ENCODE measurements at places on chromosomes 12 and 14.

DNA sequence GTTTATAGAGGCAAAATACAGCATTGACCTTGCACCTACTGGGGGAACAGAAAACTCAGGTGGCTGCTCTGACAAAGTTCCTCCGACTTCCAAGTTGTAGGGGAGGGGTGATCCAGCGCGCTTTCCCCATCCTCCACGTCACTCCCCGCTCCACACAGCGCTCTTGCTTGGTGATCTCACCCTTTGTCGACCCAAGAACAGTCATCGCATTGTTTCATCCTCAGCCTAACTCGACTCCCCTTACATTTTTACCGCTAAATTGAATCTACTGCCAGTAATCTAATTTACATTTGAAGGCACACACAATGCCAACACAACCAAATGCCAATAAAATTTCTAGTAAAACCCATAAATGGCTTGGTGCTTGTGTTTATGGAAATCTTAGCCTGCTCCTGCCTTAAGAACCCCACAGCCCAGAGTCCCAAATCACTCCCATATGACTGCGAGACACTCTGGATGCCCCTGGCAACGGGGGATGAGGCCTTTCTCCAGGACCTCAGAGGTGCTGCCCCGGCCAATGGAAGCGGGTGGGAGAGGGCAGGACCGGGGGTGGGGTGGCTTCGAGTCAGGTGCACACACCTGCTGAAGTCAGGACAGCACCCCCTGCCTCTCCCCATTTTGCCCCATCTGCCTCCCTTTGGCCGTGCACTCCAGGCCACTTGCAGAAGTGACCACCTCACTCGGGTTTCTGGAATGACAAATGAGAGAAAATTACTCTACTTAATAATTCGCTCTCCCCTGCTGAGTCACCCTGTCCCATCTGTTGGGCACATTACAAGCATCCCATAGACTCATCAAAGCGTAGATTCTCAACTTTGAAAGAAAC, 98.2 kb upstream of the GSC start:
- no peak for DNase-seq

- no peak for DNase-seq
Measured at GRCh38 chr14:49512571-49512970, 73.6 kb downstream of the RPS29 start.

GRCh38 chr12:6631549-6631961, 4.2 kb downstream of the LPAR5 start:
- no peak for DNase-seq

- DNase-seq: peak; percentile 65
Measured at GRCh38 chr14:50039734-50040400, 76.5 kb downstream of the VCPKMT start.

- peak; percentile 15 for DNase-seq
Measured at GRCh38 chr14:57182760-57183503, 85.8 kb downstream of the EXOC5 start.

DNA sequence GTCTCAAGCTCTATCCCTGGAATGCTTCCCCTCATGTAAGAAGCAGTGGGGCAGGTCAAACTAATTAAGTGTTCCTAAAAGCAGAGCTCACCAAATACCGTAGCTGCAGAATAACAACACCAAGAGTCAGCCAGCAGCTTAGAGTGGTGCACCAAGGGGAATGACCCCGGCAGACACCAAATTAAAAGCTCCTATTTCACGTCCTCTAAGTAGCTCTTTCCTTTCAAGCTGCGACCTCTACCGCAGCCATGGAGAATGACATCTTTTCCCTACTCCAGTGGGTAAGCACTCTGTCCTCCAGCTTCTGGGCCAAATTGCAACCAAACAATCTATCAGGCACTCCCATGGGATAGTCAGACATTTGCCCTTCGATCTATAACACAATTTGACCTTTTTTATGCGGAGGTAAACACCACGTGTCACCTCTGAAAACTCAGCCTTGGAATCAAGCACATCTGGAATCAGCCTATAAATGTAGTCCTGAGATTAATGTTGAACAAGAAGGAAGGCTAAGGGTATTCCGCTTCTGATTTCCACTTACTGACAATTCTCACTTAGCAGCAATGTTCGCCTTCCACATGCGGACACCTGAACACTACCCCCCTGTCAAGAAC, 67.6 kb upstream of the CDKN3 start:
- peak; percentile 72 for DNase-seq

GRCh38 chr12:100833282-100833681, 38.7 kb downstream of the ANO4 start:
- peak; percentile 23 for DNase-seq

DNA sequence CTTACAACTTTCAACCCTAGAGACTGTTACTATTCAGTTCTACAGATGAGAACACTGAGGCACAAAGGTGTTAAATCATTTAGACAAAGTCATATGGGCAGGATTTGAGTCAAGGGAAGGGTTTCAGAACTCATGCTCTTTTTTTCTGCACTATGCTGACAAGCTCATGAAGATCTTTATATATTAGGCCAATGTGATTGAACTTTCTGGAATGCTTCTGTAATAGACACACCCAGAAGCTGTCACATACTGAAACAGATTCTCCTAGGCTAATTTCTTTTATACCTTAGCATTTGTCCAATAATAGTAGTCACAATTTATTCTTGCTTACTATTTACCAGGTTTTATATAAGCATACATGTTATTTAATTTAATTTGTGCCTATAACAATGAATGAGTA, 164.0 kb downstream of the ALG10B start:
- DNase-seq: no peak

DNA sequence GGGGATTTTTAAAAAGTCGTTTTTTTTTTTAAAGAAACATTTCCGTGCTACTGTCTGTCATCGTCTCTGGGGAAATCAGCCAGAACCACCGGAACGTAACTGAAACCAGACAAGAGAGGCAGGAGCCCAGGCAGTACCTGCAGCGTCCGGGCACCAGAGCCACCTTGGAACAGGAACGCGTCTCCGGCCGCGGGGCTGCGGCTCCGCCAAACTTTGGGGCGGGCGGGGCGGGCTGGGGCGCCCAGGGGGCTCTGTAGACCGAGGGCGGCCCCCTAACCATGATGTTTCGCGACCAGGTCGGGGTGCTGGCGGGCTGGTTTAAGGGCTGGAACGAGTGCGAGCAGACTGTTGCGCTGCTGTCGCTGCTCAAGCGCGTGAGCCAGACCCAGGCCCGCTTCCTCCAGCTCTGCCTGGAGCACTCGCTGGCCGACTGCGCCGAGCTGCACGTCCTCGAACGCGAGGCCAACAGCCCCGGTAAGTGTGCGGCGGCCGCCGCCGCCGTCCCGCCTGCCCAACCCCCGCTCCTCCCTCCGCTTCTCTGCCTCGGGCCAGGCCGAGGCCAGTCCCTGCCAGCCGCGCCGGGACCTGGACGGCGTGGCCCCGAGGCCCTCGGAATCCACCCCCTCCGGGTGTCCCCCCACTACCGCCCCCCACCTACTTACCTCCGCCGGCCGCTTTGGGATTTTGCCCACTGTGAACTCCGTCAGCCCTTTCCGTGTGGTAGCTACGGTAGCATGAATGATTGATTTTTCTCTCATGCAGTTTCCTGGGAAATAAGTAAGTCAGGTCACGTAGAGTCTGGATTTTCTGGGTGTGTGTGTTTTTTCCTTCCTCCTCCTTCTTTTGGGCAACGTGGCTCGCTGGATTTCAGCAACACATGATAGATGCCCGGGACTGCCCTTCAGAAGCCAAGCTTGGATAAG, 972 bp downstream of the SAMD4A start:
- DNase-seq: peak; percentile 54

Data from EH (cell line).